ENCODE measurements at places on chromosomes 6 and 20.
A peak's percentile ranks its signal among the peaks of the same experiment; 100 is the strongest.

DNA sequence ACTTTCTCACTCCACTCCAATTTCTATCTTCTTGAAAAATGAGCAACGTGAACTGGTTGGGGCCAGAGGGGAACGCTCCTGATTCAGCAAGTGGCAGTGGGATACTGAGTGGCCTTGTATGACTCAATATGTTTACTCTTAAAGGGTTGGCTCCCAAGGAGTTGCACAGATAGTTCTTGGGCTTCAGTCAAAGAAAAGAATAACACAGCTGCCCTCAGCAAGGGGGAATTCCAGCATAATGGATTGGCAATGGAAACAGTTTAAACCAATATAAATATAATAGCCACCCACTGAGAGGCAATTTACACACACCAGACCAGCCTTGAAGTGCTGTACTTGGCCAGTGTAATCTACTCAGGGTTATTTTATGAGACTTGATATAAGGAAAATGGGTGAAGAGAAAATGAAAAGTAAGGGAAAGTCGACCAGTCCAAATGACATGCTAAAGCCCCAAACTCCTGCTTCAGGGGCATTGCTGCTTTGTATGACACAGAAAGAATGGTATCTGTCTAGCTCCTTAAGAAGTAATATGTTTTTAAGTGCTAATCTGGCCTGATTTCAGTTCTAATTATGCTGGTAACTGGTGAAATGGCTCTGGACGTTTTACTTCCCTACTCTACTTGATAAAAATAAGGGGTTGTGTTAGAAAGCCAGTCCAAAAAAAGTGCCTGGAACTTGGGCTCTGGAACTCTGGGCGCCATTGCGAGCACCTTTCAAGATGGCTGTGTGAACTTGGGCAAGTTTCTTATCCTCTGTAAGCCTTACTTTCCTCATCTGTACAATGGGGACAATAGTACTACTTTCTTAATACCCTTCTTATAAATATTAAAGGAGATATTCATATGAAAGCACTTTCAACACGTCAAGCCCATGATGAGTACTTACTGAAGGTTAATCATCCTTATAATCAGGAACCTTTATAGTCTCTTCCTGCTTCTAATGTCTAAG is 712.9 kb upstream of the MAP3K7 start:
- DNase-seq = no peak

DNA sequence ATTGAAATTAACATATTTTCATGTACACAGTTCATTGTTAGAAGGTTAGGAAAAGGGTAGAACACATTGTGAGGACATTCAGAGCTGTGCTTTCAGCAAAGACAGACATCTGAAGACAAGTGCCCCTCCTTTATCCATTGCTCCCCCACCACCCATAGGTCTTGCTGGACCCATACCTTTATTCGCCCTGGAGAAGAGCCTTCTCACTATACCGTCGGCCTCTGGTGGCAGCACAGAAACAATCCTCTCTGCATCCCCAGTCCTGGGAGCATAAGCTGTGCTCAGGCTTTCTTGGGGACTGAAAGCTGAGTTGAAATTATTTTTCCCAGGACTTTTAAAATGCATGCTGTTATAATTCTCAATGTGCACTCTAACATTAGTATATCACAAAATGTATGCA is 372.3 kb downstream of the EPHA7 start:
- DNase-seq = no peak

- no peak for DNase-seq
These were observed 40.6 kb upstream of the NFATC2 start for GRCh38 chr20:51583073-51583472.

- DNase-seq = no peak
These were observed 33.8 kb downstream of the SULF2 start for GRCh38 chr20:47751449-47751848.

DNA sequence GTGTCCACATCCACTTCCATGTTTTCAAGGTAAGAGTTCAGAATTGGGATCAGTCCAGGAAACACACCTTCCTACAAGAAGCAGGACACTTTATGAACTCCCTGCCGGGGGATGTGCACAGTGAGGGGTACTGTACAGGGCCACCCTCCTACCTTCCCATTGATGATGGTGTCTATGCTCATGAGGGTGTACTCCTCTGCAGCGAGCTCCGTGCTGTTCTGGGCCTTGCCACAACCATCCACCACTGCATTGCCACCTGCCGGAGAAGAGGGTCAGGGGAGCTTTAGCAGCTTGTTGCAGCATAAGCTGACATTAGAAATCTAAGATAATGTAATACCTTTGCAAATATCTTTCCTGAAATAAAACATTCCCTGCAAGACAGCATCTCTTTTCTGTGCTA is 44.8 kb downstream of the GCLC start:
- DNase-seq = no peak

DNA sequence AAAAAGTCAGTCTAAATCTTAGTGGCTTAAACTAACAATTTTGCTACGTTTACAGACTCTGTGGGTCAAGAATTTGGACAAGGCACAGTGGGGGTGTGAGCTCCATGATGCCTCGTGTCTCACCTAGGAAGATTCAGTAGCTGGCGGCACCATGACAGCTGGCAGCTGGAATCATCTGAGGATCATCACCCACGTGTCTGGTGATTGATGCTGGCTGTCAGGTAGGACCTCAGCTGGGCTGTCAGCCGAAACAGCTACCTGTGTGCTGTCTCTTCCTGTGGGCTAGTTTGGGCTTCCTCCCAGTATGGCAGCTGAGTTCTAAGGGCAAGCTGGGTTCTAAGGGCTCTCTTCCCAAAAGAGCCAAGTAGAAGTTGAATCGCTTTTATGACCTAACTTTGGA is 26.4 kb upstream of the DLGAP4 start:
- DNase-seq = peak; percentile 7

DNA sequence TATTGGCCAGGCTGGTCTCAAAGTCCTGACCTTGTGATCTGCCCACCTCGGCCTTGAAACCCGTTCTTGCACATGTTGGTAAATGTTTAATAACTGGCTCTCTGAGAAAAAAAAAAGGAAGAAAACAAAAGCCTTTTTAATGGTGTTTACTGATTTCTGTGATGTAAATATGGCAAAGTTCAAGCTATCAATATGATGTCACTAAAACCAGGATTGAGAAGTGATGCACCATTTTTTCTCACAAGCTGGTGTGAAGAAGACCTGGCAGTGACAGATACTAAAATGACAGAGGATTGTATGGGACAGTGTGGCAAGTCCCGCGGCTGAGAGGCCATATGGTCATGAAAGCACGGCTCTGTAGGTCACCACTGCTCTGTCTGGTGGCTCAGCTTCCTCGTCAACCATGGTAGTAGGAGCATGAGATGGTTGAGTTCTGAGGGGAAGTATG is 196.3 kb upstream of the SUPT3H start:
- DNase-seq = peak; percentile 90

DNA sequence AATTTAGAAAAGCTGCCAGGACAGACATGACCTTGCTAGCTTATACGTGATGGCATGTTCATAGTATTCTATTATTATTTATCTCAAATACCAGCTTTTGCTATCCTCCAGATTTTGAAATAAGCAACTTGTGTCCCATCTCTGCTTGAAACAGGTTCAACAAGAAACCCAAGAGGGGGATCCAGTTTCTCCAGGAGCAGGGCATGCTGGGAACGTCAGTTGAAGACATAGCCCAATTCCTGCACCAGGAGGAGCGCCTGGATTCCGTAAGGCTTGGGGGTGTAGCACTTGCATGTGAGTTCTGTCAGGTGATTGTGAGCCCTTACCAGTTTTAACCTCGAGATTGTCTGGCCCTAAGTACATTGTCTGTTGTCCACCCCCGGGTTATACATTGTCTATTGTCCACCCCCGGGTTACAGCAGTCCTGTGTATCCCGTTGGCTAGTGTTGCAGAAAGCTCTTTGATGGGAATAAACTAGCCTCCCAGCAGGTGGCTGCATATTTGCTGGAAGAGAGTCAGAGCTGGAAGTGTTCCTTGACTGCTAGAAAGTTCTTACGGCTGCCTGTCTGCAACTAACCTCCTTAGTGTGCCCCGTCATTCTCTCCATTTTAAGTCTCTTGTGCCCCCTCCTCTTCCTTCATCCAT is 61.4 kb upstream of the CSE1L start:
- no peak for DNase-seq

DNA sequence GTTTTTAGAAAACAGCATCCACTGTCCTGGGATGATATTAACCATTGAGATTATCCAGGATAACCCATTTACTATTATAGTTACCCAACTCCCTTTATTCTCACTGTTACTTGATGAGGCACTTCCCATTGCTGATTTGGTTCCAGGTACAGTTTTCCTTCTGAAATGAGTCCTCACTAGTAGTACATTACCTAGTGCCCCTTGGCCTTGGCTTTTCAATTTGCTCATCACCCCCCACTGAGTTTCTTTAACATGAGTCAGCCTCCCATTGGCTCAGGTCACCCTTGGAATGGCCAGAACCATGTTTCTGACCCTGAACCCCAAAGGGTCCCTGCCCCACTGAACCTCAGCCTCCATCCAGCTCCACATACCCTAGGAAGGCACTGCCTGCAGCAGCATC is 28.4 kb downstream of the MDGA1 start:
- DNase-seq = no peak

- DNase-seq = no peak
These were observed 109.0 kb downstream of the FUT9 start for GRCh38 chr6:96124778-96125177.

DNA sequence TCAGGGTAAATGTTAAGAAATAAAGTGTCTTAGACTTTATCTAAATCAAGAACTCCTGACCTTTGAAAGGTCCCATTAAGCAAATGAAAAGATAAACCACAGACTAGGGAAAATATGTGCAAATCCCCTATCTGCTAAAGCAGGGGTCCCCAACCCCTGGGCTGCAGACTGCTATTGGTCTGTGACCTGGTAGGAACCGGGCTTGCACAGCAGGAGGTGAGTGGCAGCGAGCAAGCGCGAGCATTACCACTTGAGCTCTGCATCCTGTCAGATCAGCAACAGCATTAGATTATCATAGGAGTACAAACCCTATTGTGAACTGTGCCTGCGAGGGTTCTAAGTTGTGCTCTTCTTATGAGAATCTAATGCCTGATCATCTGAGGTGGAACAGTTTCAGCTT is 42.4 kb downstream of the LCA5 start:
- no peak for DNase-seq

DNA sequence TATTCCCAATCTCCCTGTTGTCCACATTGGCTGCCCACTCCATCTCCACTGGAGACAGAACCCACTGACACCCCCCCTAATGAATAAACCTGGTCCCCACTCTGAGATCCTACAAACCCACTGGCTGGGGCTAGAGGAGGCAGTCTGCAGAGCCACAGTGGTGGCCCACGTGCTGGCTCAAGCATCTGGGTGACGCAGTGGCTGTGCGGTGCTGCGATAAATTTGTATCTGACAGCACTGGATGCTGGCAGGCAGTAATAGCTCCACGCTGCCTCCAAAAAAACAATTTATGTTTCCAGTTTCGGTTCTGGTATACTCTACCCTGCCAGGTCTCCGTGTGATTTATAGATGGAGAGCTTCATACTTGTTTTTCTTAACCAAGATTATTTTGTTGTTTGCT is 87.1 kb upstream of the SYNDIG1 start:
- DNase-seq = no peak

GRCh38 chr6:21337263-21337662 is 256.3 kb upstream of the SOX4 start:
- DNase-seq = no peak

DNA sequence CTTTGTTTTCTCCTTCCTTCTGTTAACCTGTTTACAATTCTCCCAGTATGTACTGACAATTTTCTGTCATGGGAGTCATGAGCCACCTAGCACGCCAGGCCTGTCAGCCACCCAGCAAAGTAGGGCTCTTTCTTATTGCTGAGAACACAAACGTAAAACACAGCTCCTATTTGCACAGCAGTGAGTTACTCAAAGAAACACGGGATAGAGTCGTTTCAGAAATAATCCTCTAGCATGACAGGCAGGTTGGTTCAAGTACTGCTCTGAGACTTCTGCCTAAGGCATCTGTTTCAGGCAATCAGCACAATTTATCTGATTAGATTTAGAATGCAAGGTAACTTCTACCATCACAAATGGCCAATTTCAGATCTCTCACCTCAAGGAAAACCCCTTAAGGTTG is 88.8 kb downstream of the CD24 start:
- DNase-seq = no peak

DNA sequence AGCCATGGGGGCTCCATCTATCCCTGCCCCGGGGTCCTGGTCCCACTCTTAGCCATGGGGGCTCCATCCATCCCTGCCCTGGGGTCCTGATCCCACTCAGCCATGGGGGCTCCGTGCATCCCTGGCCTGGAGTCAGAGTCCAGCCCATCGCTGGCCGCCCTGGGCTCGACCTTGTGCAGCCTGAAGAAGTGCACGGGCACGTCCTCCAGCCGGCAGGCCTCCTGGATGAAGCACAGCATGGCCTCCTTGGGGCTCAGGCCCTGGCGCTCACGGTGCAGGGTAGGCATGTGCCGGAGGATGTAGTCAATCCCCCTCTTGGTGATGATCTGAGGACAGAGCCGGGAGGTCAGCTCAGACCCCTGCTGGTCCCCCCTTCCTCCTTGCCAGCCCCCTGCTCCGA is 15.6 kb downstream of the FRMD1 start:
- no peak for DNase-seq

DNA sequence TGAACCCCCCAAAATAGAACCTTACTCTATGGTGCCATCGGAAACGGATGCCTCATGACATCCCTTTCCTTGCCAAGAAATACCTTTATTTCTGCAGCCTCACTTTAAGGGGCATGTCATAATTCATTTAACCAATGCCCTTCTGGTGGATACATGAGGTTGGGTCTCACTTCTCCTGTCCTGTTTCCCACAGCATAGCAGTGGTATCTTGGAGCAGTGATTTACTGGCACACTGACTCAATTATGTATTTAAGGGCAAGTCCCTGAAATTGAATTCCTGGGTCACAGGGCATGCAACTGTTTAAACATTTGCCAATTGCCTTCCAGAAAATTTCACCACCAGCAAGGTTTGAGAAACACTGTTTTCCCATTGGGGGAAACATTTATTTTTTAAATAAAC is 639 bp upstream of the LBP start:
- no peak for DNase-seq

DNA sequence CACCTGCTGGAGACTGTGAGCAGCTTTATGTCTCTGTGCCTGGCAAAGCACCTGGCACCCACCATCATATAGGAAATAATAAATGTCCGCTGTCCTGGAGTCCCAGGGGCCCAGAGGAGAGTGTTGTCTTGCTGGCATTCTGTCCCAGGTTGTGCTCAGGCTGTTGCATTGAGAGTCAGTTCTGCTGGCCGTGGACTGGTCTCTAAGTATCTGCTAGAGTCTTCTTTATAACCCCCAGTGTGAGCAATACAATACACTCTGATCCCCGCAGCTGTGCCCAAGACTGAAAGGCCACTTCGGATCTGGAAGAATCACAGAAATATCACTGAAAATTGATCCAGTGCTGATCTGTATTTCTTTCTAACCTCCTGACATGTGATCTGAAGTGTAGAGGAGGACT is 38.3 kb upstream of the HINT3 start:
- DNase-seq = no peak

- DNase-seq = no peak
These were observed 81.1 kb downstream of the RIPOR3 start for GRCh38 chr20:50610212-50610718.

- DNase-seq = no peak
These were observed 144.1 kb downstream of the QRSL1 start for GRCh38 chr6:106773522-106773921.

All from suppressor macrophage treated with lipopolysaccharide for 1 hour (primary cell).